A549 treated with Mapracorat at 1 μM for 4 hours (cell line): ENCODE measurements at places on chromosomes 5 and 9. TPM values are rescaled to one million over a fixed set of nuclear protein-coding genes. Genes with fewer than 3 reads are reported as not detected.

Gene PTGES
- 146 to 175 TPM (median 148 TPM) in 5 replicates for total RNA-seq

Gene FOXD4L4
- 0.08 TPM in 1 of 5 replicates, not detected in the others for total RNA-seq

Gene STXBP1
- 14.7 to 18.1 TPM (median 17.5 TPM) in 5 replicates for total RNA-seq

Gene OCLN
- total RNA-seq, result 7.9 to 13.0 TPM (median 10.1 TPM) in 5 replicates

Gene TSC1
- 14.8 to 16.2 TPM (median 15.5 TPM) in 5 replicates for total RNA-seq

Gene PAPPA
- 22.7 to 35.0 TPM (median 30.6 TPM) in 5 replicates for total RNA-seq

Gene SLC45A2
- 0.17 TPM in 1 of 5 replicates, not detected in the others for total RNA-seq

Gene IFNA2
- not detected in 5 replicates for total RNA-seq

Gene SPINK6
- 0.45 to 1.1 TPM (median 0.57 TPM) in 5 replicates for total RNA-seq

Gene FOXI1
- not detected in 5 replicates for total RNA-seq

Gene NKD2
- total RNA-seq, result 16.2 to 22.8 TPM (median 21.8 TPM) in 5 replicates

Gene SLC46A2
- total RNA-seq, result not detected in 5 replicates

Gene CMYA5
- total RNA-seq, result 0.12 to 0.38 TPM (median 0.14 TPM) in 5 replicates

Gene FGF18
- total RNA-seq, result 1.2 to 1.5 TPM (median 1.2 TPM) in 5 replicates

Gene PCDHA11
- 0.04 to 0.08 TPM (median 0.06 TPM) in 4 of 5 replicates, not detected in the other for total RNA-seq

Gene LPAR1
- total RNA-seq, result 19.9 to 22.0 TPM (median 21.4 TPM) in 5 replicates

Gene SPAG8
- total RNA-seq, result 0.34 to 0.74 TPM (median 0.56 TPM) in 5 replicates

Gene FOXD4
- 0.26 to 0.46 TPM (median 0.42 TPM) in 5 replicates for total RNA-seq

Gene ANKRD34B
- total RNA-seq, result 0.04 to 0.16 TPM (median 0.09 TPM) in 4 of 5 replicates, not detected in the other

Gene AFAP1L1
- total RNA-seq, result 9.9 to 14.9 TPM (median 13.1 TPM) in 5 replicates

Gene GMCL2
- not detected in 5 replicates for total RNA-seq

Gene CANX
- total RNA-seq, result 313 to 390 TPM (median 351 TPM) in 5 replicates

Gene SPOCK1
- total RNA-seq, result 12.1 to 17.6 TPM (median 17.1 TPM) in 5 replicates

Gene C5orf63
- 2.3 to 4.7 TPM (median 3.9 TPM) in 5 replicates for total RNA-seq

Gene KIAA0825
- 0.29 to 0.66 TPM (median 0.62 TPM) in 5 replicates for total RNA-seq

Gene PLAC8L1
- total RNA-seq, result not detected in 5 replicates

Gene LHX2
- total RNA-seq, result 4.0 to 5.3 TPM (median 4.7 TPM) in 5 replicates

Gene LVRN
- total RNA-seq, result 0.08 to 0.42 TPM (median 0.09 TPM) in 5 replicates

Gene PAEP
- total RNA-seq, result 0.25 to 0.45 TPM (median 0.34 TPM) in 4 of 5 replicates, not detected in the other

Gene FBXL7
- total RNA-seq, result 1.2 to 1.5 TPM (median 1.5 TPM) in 5 replicates

Gene LCN10
- not detected in 5 replicates for total RNA-seq

Gene ORM2
- not detected in 5 replicates for total RNA-seq

Gene CEP72
- 7.5 to 11.3 TPM (median 10.0 TPM) in 5 replicates for total RNA-seq

Gene CFAP90
- total RNA-seq, result 0.30 to 0.68 TPM (median 0.57 TPM) in 5 replicates

Gene NRARP
- 2.4 to 5.6 TPM (median 4.3 TPM) in 5 replicates for total RNA-seq

Gene TAF11L8
- not detected in 5 replicates for total RNA-seq

Gene LCN6
- not detected in 5 replicates for total RNA-seq

Gene RNF208
- 1.1 to 2.1 TPM (median 1.8 TPM) in 5 replicates for total RNA-seq

Gene PRELID1
- 283 to 398 TPM (median 374 TPM) in 5 replicates for total RNA-seq

Gene SHISAL2B
- total RNA-seq, result not detected in 5 replicates

Gene MAMDC4
- total RNA-seq, result 1.6 to 5.3 TPM (median 3.7 TPM) in 5 replicates

Gene NANS
- 63.5 to 72.6 TPM (median 67.8 TPM) in 5 replicates for total RNA-seq

Gene RORB
- total RNA-seq, result not detected in 5 replicates

Gene NMUR2
- 0.08 to 0.21 TPM (median 0.09 TPM) in 4 of 5 replicates, not detected in the other for total RNA-seq

Gene PCDHA5
- 0.64 to 0.87 TPM (median 0.77 TPM) in 5 replicates for total RNA-seq

Gene CKMT2
- not detected in 5 replicates for total RNA-seq

Gene FNBP1
- 11.4 to 13.2 TPM (median 12.7 TPM) in 5 replicates for total RNA-seq

Gene TPD52L3
- not detected in 5 replicates for total RNA-seq

Gene NEUROG1
- total RNA-seq, result not detected in 5 replicates
